ENCODE measurements at places on chromosomes 5 and 9.

DNA sequence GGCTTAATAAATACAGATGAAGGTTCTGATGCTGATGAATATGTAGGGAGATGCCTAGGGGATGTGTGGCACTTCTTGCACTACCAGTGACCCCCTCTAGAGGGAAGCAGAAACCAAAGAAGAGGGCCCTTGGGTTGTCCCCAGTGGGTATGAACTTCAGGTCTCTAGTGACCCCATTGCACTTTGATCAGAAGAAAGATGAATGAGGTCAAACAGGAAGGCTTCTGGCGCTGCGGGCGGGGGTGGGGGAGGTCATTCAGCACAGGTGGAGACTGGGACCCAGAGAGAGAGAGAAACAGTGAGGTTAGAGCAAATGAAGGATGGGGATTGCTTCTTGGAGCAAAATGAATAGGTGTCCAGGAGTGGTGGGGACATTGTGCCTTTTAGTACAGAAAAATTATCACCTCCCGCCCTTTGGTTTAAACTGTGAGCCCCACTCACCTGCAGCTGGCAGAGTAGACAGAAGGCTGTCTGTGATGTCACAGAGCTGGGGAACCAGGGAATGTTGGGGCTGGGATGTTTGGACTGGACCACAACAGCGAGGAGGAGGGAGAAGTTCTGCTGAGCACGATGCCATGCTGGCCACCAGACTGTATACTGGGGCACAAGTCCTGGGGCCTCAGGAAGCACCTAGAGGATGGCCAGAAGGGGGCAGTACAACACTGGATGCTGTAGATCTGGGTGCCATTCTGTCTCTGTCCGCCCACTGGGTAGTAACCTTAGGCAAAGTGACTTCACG lies at the start of gene TEX48:
Gene TEX48, minus strand, starts transcription at position 599 of the 739 bp plus-strand sequence. CDS start 10,469 bp downstream, outside the sequence.
- peak; percentile 52 for DNase-seq

- no peak for DNase-seq
Measured at GRCh38 chr5:95741458-95741857, 10.3 kb downstream of the RHOBTB3 start.

- DNase-seq, result no peak
Measured at GRCh38 chr5:37514946-37515345, 135.8 kb downstream of the WDR70 start.

- no peak for DNase-seq
Measured at GRCh38 chr5:40089269-40089668, 590.4 kb upstream of the PTGER4 start.

DNA sequence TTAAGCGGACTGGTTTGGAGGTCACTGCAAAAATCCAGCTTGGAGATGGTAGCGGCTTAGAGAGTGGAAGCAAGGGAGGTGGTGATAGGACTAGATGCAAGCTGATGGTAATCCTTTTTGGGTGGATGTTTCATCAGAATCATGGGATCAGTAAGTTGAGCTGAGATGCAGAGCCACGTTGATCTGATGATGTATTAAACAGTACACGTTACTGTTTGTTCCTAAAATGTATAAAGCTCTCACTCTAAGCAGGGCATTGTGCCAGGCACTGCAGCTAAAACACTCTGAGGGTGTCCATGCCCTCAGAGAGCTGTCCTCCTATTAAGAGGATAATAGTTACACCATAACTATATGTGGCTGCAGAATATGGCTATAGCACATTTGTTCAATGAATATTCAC lies 93.1 kb downstream of the JAKMIP2 start:
- no peak for DNase-seq

GRCh38 chr9:87405677-87406542 lies 91.8 kb upstream of the DAPK1 start:
- DNase-seq, result no peak

DNA sequence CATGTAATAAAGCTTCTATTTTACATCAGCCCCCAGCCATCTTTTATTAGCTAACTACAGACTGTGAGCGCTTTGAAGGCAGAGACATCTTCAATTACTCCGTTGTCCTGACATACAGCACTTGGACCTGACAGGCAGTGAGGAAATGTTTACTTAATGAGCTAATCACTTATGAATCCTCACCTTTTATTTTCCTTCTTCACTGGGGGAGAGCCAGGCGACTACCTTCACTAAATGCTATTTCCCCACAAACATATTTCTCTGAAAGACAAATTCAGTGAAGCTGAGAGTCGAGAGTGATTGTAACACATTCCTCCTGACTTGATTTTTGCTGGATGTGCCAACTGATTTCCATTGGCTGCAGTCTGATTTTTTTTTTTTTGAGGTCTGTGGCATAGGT lies 192.1 kb upstream of the CLINT1 start:
- no peak for DNase-seq

DNA sequence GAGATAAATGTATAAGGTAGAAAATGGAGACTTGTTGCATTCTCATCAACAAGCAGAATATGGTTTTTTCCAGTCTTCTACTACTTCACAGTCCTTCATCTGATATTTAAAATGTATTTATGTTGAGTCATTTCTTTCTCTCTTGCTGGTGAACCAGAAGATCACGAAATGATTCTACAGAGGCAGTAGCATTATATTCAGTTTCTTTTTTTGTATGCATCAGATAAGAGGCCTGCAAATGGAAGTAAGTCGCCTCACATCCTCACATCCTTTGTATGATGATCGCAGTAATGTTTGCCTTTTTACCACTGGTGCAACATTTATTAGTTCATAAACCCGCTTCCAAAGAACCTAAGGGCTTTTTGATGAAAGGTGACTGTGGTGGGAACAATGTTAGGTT lies 22.1 kb upstream of the IL13 start:
- no peak for DNase-seq

- DNase-seq, result no peak
Measured at GRCh38 chr5:178644826-178645545, 18.1 kb upstream of the CLK4 start.

GRCh38 chr9:19209188-19209587 lies 21.3 kb upstream of the DENND4C start:
- no peak for DNase-seq

- no peak for DNase-seq
Measured at GRCh38 chr5:99331061-99331460, 402.3 kb upstream of the CHD1 start.

GRCh38 chr5:90279091-90279490 lies 130.5 kb downstream of the CETN3 start:
- no peak for DNase-seq

GRCh38 chr5:138725818-138726416 lies 27.3 kb upstream of the CTNNA1 start:
- peak; percentile 39 for DNase-seq

DNA sequence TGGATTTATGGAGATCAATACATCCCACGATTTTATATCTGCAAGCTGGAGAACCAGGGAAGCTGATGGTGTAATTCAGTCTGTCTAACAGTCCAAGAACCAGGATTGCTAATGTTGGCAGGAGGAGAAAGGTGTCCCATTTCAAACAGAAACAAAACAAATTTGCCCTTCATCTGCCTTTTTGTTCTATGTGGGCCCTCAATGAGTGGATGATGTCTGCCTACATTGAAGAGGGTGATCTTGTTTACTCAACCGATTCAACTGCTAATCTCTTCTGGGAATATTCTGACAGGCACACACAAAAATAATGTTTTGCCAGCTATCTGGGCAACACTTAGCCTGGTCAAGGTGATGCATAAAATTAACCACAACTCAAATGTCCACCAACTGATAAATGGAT lies 65.1 kb upstream of the IL33 start:
- no peak for DNase-seq

GRCh38 chr5:167546270-167546669 lies 745.2 kb upstream of the WWC1 start:
- no peak for DNase-seq

- DNase-seq, result no peak
Measured at GRCh38 chr9:112493393-112494137, 6.9 kb downstream of the KIAA1958 start.

DNA sequence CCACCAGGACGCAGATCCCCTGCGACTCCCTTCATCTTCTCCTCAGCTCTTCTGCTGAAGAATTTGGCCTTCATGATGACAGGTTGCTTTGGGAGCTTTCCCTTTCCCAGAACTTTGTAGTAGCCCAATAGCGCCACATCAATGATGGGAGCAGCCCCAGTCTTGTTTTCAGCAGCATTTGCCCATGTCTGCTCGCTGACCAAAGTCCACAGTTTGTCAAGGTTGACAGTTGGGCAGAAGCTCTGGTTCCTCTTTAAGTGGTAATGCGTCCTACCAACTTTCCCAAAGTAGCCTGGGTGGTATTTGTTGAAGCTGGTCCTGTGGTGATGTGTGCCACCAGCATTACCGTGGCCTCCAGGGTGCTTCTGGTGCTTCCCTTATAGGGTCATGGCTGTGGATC lies 62.2 kb downstream of the GCNT4 start:
- DNase-seq, result no peak

DNA sequence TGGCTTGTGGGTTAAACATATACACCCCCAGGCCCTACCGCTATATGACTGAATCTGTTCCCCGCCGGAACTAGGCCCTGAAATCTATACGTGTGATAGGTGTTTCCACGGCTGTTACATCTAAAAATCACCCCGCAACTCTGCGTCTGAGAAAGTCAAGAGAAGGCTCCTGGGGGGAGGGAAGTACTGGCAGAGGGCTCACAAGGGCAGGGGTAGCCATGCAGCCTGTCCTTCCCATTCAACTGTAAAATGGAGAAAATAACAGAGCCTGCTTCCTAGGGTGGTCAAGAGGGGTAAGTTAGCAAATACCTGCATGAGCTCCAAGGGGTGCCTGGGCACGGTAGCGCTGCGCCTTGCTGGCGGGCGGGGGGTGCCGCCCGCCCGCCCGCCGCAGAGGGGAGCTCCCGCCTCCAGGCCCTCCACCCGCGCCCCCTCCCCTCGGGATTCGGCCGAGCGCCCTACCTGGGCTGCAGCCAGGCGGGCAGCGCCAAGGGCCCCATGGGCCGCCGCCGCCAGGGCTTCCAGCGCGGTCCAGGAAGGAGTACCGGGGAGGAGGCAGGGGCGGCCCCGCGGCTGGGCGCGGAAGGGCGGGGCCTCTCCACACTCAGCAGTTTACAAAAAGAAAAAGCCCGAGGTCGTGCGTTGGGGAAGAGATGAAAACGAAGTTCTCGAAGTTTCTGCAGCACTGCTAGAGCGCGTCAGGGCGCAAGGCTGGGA lies at the start of gene HACD4:
Gene HACD4, minus strand, starts transcription at position 550 of the 717 bp plus-strand sequence. Its CDS starts 50 bp downstream, at position 500.
- no peak for DNase-seq

DNA sequence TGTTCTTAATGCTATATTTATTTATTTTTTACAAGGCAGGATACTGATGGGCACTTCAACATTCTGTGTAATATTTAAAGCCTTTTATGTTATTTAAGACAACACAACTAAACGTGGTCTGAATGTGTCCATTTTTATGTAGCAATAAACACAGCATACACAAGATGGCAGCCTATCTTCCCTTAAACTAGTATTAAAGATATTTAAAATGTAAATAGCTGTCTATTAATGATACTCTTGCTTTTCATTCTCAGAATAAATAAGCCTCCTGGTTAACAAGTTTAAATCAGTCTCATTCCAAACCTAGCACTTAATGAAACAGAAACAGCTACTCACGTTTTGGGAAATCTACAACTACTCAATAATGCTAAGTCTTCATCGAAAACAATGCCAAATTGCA lies 315.7 kb downstream of the MCTP1 start:
- DNase-seq, result no peak

GRCh38 chr9:135045928-135046738 lies 41.3 kb upstream of the OLFM1 start:
- DNase-seq, result no peak

GRCh38 chr5:63687854-63688516 lies 274.3 kb downstream of the HTR1A start:
- DNase-seq, result no peak

DNA sequence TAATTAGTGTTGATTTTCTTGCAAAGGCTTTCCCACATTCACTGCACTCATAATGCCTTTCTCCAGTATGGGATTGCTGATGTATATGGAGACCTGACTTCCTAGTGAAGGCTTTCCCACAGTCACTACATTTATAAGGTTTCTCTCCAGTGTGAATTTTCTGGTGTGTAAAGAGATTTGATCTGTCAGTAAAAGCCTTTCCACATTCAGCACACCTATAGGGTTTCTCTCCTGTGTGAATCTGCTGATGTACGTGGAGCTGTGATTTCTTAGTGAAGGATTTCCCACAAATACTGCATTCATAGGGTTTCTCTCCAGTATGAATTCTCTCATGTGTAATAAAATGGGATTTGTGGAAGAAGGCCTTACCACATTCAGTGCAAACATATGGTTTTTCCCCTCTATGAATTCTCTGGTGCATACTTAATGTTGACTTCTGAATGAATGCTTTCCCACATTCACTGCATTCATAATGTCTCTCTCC lies 31.1 kb downstream of the ZNF484 start:
- DNase-seq, result no peak

DNA sequence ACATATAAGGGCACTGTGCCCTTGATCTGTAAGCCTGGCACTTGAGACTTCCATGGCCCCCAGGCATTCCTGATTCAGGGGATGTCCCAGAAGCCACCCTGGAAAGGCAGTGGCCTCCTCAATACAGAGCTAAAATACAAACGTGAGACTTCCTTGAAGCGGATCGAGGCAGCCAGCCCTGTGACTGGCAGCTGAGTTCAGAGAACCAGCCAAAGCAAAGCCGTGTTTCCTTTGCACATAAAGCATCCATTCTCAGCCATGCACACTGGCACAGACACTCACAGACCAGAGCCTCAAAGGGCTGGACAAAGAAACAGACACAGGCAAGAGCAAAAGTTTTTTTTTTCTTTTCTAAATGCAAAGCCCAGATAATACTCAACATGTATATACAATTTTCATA lies 18.8 kb upstream of the CPEB4 start:
- no peak for DNase-seq

- no peak for DNase-seq
Measured at GRCh38 chr5:1099926-1100663, 11.8 kb downstream of the SLC12A7 start.

DNA sequence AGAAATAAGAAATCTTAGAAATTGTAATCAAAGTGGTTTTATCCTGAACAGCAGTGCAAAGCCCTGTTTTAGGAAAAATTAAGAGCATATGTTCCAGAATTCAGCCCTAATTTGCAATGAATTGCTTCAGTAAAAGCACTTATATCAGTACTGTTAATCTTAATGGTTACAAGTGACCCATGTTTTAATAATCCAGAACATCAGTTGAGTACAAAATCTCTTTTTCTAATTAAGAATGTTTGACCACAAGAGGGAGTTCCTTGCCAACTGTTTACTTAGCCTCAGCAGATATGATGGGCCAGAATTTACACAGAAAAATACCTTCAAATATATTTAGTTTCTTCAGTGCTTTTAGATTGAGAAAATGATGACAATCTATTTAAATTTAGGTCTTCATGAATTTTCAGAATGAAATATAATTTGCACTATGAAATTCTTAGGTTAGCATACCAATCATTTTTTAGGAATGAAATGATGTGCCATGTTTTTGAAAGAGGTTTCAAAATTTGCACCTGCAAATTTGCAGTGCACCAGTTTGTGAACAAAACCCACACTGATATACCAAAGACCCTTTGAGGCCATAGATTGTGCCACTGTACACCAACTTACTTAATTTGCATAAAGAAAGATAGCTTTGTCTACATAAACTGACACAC lies 926.3 kb upstream of the ARRDC3 start:
- DNase-seq, result peak; percentile 18

DNA sequence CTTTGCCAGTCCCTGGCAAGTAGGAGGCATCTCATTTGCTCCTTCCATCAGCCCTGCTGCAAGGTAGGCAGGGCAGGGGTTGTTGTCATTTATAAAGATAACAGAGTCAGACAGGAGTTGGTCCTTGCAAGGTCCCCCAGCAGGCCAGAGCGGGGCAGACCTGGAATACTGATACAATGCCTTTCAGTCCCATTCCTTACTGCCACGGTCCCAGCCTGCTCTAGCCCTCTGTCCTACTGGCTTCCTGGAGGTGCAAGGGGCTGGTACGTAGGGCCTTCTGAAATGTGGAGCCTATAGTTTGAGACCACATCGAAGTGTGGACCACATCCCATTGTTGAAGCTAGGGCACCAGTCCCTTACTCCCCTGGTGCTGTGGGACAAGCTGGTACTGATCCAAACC lies 42.8 kb upstream of the PITX1 start:
- DNase-seq, result no peak
